ENCODE measurements at places on chromosomes 5 and 9. TPM values are rescaled to one million over a fixed set of nuclear protein-coding genes. Genes with fewer than 3 reads are reported as not detected.
A peak's percentile ranks its signal among the peaks of the same experiment; 100 is the strongest.

DNA sequence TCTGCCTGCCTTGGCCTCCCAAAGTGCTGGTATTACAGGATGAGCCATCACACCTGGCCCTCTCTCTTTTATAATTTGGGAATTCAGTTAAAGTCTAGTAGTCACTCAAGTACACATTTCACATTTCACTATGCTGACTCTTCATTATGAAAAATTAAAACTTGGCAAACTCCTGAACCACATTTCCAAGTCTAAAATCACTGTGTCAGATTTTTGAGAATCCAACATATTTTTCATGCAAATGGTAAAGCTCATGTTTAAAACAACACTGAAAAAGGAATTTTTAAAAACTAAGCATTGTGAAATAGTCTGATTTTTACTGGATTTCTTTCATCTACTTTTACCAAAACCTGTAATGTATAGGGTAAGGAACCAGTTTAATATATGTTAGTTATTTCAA lies 92.3 kb downstream of the SVEP1 start:
- no peak for DNase-seq

GRCh38 chr5:59873113-59873512 lies 20.4 kb downstream of the PDE4D start:
- DNase-seq: no peak

DNA sequence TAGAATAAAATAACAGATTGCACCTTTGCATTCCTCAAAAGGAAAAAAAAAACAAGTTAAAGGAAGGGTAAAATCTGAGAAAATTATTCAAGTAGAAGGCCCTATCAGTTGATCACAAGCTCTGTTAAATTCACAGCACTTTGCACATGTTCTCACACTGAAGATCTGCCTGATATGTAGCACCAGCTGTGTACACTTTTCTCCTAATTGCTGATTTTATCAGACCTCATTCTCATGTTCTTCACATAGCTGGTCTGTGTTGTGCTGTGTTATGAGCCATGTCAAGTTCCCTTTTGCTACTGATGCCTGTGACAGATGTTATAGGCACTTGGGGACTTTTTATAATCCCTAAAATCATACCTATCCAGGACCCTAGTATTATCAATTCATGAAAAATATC lies 390.4 kb upstream of the PRR16 start:
- no peak for DNase-seq

DNA sequence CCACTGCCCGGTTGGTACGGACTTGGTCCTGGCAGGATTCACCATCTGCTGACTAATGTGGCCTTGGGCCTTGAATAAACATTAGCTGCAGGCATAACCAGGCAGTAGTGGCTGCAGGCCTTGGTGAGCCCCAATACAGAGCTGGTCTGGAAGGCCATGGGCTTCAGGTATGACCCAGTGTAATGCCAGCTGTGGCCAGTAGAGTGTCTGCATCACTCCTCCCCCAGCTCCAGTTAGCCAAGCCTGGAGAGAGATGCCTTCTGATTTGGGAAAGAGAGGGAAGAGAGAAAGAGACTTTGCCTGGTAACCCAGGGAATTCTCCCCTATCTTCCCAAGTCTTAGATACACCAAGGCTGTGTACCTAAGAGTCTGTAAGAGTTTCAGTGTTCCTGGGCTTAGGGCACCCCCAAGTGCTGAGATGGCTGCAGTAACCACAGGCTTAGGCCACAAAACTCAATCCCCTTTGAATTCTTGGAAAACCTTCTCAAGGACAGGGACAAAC lies 5.6 kb upstream of the C5 start:
- no peak for DNase-seq

DNA sequence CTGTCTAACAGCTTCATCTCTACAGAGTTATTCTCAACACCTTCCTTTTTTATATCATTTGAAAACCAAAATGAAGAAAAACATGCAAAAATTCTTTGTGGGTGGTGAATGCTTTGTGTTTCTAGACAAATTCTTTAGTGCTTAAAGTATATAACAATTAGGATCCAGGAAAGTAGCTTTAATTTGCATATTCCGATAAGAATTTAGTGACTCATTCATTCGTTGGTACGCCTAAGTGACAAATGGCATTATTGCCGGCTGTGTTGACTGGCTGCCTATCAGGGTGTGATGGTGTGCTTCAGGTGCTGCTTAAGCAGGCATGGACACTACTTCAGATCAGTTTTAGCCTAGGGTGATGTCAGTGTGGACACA lies 35.2 kb downstream of the LMNB1 start:
- no peak for DNase-seq

GRCh38 chr5:170069512-170069911 lies 36.2 kb upstream of the FOXI1 start:
- DNase-seq: no peak

GRCh38 chr9:137127301-137128157 lies 11.4 kb upstream of the GRIN1 start:
- DNase-seq: no peak

- DNase-seq: peak; percentile 80
Observed at GRCh38 chr5:73625944-73626811, at the start of gene ARHGEF28. Gene ARHGEF28, plus strand, starts transcription at chr5:73626196. Its CDS starts 58,656 bp downstream, at chr5:73684852.

Gene IFT74
- 17.2 TPM for total RNA-seq
